NCI-H524 treated with DMSO at 0.1 percent for 48 hours (cell line): ENCODE measurements at places on chromosomes 6 and 20.

GRCh38 chr20:60803335-60804055 is 448.6 kb upstream of the CDH4 start:
- DNase-seq: no peak

- no peak for DNase-seq
Measured at GRCh38 chr6:13298446-13298845, 29.9 kb downstream of the TBC1D7 start.

DNA sequence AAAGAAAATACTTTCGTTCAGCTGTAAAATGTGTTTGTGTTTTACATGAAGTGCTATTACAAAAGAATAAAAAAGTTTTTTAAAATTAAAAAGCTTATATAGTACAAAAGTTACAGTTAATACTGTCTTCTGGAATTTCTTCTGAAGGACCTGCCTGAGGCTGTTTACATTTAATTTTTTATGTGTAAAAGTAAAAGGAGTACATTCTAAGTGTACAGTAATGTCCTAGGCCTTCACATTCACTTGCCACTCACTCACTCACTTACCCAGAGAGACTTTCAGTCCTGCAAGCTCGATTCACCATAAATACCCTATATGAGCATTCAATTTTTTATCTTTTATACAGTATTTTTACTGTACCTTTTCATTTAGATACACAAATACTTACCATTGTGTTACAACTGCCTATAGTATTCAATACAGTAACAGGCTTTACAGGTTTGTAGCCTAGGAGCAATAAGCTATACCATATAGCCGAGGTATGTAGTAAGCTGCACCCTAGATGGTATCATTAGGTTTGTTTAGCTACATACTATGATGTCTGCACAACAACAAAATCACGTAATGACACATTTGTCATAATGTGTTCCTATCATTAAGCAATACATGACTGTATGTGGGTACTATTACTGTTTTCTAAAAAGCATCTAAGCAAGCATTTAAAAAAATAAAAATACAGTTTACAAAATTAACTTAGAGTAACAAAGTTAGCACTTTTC is 33.0 kb downstream of the RNF146 start:
- DNase-seq: no peak

DNA sequence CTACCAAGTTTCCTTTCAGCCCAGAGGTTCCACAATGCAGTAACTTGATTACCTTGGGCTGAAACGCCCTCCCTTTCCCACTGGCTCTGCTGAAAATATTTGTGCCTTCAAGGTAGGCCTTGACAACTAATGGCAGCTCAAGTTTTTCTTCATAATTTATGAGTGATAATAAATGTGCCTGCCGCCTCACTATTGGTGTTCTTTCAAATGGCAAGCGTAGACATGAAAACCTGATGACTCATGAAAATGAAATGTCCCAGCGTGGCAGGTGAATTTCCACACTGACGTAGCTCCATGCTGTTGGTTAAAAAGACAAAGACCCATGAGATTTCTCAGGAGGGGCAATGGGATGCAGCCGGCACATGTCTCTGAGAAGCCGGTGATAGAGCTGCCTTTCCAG is 107.2 kb upstream of the GGTLC1 start:
- no peak for DNase-seq

GRCh38 chr6:44253307-44254101 is 3.8 kb downstream of the SLC35B2 start:
- DNase-seq: no peak

- no peak for DNase-seq
Measured at GRCh38 chr6:40586369-40587201, 579 bp downstream of the LRFN2 start.

DNA sequence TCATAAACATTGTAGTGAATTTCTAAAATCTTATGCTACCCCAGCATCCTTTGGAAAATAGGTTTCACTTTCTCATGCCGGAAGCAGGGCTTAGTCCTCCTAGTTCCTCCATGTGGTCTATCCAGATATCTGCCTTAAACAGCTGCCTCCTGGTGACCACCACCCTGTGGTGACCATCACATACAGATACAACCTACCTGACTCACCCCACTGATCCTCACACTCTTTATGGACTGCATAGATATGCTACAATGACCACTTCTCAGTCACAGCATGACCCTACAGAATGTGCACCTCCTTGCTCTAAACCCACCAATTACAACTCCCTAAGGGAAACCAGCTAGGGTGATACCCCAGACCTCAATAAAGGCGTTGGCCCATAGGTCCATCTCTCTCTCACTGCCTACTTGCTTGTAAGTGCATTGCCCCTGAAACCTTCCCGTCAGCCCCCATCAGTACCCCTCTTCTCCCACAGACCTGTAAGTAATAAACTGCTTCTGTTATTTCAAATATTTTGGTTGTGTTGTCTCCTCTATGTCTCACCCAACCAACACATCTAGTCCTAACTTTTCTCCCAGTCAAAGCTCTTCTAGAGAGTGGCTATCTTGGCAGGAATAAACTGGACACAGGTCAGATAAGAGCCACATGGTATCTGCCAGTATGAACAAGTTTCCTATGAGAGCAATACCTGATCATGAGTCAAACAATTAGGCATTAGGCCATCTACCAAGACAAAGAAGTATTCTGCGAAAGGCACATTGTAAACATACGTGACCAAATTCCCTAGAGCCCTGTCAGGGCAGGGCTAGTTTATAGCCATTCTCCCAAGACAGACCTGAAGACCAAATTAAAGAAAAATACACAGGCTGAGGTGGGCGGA is 39.4 kb upstream of the PLEKHG1 start:
- no peak for DNase-seq

DNA sequence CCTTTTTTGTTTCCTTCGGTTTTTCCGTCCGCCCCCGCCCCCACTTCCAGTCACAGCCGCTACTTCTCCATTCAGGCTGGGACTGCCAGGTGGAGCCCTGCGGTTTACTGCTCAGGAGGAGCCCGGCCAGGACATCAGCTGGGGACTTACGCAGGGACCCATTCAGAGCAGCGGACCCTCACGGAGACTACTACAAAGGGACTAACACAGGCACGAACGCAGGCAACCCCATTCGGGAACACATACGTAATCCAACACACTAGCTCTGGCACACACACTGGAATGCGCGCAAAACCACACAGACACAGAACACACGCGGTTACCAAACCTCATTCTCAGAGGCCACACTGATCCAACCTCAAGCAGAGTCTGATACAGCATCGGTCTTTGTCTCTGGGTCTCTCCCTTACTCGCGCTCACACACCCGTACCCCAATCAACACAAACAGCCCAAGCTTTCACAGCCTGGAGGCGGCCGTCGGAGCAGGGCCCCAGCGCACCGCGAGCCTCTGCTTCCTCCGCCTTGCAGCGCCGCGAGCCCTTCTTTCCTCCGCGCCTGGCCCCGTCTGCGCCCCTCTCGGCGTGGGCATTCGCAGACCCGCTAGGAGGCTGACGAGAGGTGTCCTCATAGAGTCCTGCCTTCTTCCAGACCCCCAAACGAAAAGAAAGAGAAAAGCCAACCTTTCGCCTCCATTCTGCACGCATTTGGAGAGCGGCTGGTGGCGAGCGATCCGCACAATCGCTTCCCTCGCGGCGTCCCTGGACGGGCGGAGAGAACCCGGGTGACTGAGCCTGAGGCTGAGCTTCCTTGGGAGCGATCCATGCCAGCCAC is 1.1 kb upstream of the SLC32A1 start:
- DNase-seq: no peak

- no peak for DNase-seq
Measured at GRCh38 chr6:168581706-168582105, 140.7 kb downstream of the SMOC2 start.

GRCh38 chr6:39154705-39155104 is 39.7 kb upstream of the SAYSD1 start:
- no peak for DNase-seq

DNA sequence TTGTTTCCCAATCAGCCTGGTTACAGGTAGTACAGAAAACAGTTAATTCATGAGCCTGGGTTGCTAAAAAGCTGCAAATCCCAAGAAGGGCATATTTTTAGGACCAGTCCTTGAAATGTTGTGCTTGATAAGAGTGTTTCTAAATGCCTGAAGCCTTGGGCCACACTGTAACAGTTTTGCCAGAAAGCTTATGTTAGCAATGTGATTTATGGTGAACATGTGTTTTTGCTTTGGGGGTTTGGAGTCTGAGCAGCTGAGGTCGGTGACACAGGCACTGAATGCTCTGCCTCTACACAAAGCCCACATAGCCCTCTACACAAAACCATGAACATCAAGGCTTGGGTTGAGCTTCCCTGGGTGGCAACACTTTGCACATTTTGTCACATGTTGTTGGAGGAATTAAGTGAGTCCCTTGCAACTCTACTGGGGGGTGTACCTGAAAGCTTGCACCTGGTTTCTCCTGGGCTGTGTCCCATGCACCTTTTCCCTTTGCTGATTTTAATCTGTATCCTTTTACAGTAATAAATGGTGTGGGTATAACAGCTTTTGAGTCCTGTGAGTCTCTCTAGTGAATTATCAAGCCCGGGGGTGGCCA is 22.2 kb downstream of the AHI1 start:
- DNase-seq: no peak

GRCh38 chr20:34604980-34605788 is 46.7 kb downstream of the MAP1LC3A start:
- peak; percentile 50 for DNase-seq

DNA sequence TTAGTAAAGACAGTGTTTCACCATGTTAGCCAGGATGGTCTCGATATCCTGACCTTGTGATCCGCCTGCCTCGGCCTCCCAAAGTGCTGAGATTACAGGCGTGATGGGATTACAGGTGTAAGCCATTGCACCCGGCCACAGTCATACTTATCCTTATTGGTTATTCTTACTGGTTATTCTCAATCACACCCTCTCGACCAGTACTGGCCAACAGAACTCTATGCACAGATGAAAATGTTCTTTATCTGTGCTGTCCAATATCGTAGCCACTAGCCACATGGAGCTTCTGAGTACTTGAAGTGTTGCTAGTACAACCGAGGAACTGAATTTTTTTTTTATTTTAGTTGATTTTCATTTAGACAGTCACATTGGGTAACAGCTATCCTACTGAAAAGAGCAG is 63.5 kb downstream of the CNKSR3 start:
- DNase-seq: no peak

- DNase-seq: no peak
Measured at GRCh38 chr6:158791274-158791855, 27.8 kb downstream of the EZR start.
